ENCODE measurements at places on chromosomes 3 and 15. TPM values are rescaled to one million over a fixed set of nuclear protein-coding genes. Genes with fewer than 3 reads are reported as not detected.

DNA sequence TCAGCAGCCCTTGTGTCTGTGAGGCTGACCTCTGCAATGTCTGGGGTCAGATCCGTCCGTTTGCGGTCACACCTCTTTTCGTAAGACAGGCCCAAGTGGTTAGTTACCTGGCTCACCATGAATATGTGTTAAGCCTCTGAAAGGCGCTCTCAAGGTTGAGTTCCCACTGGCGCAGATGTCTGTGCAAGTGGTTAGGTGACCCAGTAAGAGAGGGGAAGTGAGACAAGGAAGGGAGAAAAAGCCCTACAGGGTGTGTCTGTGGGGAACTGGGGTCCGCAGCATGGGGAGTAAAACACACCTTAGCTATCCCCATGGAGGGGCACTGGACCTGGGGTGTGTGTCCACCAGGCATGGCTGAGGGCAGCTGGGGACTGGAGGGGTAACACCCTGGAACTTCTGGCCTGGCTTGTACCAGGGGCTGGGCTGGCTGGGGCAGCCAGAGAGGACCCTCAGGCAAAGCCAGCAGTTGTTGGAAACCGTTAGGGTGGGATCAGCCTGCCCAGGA lies 391.6 kb upstream of the PROK2 start:
- DNase-seq: no peak
- peaks cover 9% of the 10 kb centered on the region for H3K27me3 ChIP-seq
- peaks cover 5% of the 10 kb centered on the region for H3K4me1 ChIP-seq
- H3K27ac ChIP-seq: no peak overlapping the region

DNA sequence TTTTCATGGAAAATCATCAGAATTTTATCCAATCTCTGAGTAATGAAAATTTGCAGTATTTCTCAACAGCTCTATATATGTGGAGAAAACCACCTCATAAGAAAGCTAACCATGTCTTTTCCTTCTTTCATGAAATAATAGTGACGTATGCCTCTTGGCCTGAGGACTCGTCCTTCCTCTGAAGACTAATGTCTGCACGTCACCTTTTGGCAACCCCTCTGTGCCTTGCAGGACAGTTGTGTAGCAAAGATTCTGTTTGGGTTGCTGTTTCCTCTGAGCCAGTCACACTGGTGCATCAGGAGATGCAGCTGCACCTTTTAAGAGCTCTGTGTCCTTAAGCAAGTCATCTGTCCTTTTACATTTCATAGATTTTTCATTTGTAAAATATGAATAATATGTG lies 168.9 kb downstream of the TIGIT start:
- no peak overlapping the region for H3K4me3 ChIP-seq
- H3K4me1 ChIP-seq: no peaks in the 10 kb centered on the region
- H3K36me3 ChIP-seq: no peaks in the 10 kb centered on the region
- no peak for DNase-seq
- H3K27ac ChIP-seq: no peak overlapping the region
- no peaks in the 10 kb centered on the region for H3K27me3 ChIP-seq

- no peaks in the 10 kb centered on the region for H3K4me1 ChIP-seq
- no peak overlapping the region for H3K4me3 ChIP-seq
- peak; percentile 77 for DNase-seq
Measured at GRCh38 chr15:92797168-92798052, 102.7 kb upstream of the CHD2 start.

DNA sequence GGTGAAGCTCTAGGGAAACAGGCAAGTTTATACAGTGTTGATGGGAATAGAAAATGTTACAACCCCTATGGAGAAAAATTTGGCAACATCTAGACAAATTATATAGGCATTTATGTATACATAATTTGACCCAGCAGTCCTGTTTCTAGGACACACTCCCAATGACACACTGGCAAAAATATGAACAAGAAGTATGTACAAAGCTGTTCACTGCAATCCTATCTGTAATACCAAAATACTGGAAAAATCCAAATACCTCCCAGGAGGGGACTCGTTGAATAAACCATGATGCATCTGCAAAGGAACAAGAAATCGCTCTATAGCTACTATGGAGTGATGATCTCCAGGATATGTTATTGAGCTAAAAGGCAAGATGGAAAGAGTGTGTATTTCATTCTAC lies 8.5 kb downstream of the BFSP2 start:
- no peak overlapping the region for H3K4me3 ChIP-seq
- DNase-seq: no peak
- H3K27me3 ChIP-seq: peaks cover 13% of the 10 kb centered on the region
- H3K4me1 ChIP-seq: no peaks in the 10 kb centered on the region
- no peak overlapping the region for H3K27ac ChIP-seq

- DNase-seq: peak; percentile 95
- H3K27ac ChIP-seq: peak overlapping the region; percentile 52
- H3K4me1 ChIP-seq: peaks cover 20% of the 10 kb centered on the region
- H3K27me3 ChIP-seq: no peaks in the 10 kb centered on the region
- no peak overlapping the region for H3K4me3 ChIP-seq
- no peaks in the 10 kb centered on the region for H3K36me3 ChIP-seq
Measured at GRCh38 chr3:149180057-149180573, 41.5 kb downstream of the CP start.

GRCh38 chr3:177553012-177553411 lies 355.7 kb upstream of the TBL1XR1 start:
- no peaks in the 10 kb centered on the region for H3K27me3 ChIP-seq
- no peaks in the 10 kb centered on the region for H3K4me1 ChIP-seq
- H3K36me3 ChIP-seq: no peaks in the 10 kb centered on the region
- no peak for DNase-seq
- no peak overlapping the region for H3K4me3 ChIP-seq

DNA sequence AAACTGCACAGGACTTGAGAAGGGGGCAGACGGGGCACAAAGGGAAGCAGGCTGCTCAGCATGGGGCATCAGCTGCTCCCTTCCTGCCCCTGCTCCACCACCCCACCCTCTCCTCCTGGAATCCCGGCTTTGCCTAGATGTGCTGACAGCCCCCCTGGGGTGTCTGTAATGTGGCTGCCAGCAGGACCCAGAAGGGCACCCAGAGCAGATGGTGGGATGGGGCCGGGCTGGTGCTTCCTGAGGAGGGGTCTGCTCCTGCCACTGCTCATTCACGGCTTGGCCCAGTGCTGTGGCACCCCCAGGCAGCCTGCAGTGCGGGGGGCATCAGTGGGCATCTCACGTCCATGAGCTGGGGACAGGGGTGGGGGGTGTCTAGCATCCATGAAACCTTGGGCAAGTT lies 10.2 kb downstream of the H1-8 start:
- DNase-seq: no peak
- H3K4me3 ChIP-seq: no peak overlapping the region
- peaks cover 10% of the 10 kb centered on the region for H3K36me3 ChIP-seq
- H3K27me3 ChIP-seq: no peaks in the 10 kb centered on the region
- no peak overlapping the region for H3K27ac ChIP-seq
- H3K4me1 ChIP-seq: peaks cover 3% of the 10 kb centered on the region

- peaks cover 11% of the 10 kb centered on the region for H3K4me1 ChIP-seq
- DNase-seq: no peak
- H3K4me3 ChIP-seq: no peak overlapping the region
- H3K27me3 ChIP-seq: no peaks in the 10 kb centered on the region
Measured at GRCh38 chr15:42734076-42734672, 2.8 kb downstream of the CDAN1 start.

DNA sequence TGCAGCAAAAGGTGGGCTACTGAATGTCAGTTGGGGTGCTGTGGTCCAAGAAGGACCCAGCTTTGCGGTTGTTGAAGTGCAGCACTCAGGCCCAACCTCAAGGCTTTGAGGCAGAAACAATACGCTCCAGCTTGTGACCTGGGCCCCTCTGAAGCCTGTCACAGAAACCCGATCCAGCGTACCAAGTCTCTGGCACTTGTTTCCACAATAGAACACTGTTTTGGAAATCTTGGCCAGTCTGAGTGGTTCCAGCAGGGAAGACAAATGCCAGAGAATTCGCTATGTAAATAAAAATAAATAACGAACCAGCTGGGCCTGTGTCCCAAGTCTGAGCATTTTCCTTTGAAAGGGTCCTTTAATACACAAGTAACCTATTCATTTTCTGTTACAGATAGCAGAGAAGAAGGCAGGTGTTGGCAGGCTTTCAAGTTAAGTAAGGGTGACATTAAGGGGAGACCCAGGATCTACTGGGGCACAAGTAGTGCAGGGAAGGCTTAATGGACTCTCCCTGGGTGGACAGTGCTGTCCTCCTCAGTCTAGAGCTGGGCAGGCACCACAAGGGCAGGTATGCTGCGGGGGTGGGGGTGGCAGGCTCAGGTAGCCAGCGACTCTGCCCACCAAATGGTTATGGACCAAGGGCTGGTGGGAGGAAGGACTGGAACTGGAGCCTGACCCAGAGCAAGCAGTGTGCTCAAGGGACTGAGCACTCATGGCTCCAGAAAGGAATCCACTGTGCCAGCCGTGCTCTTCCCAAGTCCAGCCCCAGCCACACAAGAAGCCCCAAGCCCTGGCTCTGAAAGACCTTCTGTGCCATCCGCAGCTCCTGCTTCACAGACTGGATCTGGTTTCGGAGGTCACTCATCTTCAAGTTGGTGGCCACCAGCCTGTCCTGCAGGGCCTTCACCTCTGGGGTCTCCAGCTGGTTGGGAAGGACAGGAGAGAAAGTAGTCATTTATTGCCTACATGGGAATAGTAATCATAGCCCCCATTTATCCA lies 26.3 kb downstream of the CCDC13 start:
- H3K36me3 ChIP-seq: no peaks in the 10 kb centered on the region
- no peak overlapping the region for H3K4me3 ChIP-seq
- DNase-seq: no peak
- no peaks in the 10 kb centered on the region for H3K27me3 ChIP-seq

The ACVR2B gene
- total RNA-seq: 4.9 TPM

The FRMD5 gene
- 18.2 TPM for total RNA-seq

The PLA2G4E gene
- total RNA-seq: not detected

The TRH gene
- not detected for total RNA-seq
